ENCODE measurements at places on chromosomes 16 and 17.
A peak's percentile ranks its signal among the peaks of the same experiment; 100 is the strongest.

- no peak for DNase-seq
Measured at GRCh38 chr17:76940295-76940694, 72.1 kb downstream of the MGAT5B start.

DNA sequence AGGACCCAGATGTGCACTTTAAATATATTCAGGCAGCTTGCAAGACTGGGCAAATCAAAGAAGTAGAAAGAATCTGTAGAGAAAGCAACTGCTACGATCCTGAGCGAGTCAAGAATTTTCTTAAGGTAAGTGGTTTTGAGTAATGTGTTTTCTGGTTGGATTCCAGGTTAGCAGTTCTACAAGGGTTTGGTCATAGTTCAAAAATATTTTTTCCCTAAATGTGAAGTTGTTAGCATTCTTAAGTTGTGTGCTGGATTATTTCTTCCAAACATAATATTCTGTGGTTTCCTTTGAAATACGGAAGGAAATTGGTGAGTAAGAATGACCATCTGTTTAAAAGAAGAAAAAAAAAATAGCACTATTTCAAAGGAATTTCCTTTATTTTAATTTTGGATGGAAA, 38.4 kb downstream of the PTRH2 start:
- no peak for DNase-seq

DNA sequence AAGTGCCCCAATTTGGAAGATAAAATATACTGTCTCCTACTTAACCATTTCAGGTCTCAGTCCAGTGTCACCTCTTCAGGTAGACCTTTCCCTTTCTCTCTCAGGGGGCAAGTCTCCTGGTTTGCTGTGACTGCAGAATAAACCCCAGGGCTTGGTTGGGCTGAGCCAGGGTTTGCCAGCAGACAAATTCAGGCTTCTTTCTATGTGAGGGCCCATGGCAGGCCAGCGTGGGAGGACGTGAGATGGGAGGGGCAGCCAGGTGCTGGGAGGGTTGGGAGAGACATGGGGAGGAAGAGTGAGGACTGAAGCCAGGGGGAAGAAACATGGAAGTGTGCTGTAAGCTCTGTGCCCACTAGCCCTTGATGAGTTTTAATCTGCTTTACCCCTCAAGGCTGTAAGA, 163.2 kb downstream of the SPECC1 start:
- no peak for DNase-seq

- no peak for DNase-seq
Measured at GRCh38 chr17:76784926-76785325, 47.0 kb downstream of the MFSD11 start.

DNA sequence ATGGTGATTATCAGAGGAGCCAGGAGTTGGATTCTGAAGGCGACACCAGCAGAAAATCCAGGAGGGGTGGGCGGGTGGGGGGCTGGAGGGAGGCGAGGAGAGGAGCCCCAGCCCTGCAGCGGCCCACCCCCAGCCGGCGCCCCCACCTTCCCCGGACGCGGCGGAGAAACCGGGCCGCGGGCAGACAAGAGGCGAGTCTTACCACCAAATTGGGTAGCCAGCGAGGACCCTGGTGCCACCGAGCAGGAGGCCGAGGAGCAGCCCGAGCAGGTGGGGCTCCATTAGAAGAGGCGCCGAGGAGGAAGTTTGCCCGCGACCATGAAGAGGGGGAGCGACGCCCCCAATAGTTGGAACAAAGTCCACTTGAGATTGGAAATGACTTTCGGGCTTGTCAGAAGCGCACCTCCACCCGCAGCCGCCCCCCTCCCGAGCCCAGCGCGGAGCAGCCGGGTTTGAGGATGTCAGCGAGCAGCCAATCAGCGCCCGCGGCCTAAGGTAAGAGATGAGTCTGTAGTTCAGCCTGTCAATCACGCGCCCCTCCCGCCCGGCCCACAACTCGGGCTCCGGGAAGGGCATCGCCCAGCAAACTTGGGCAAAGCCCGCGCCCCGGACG, at the start of gene WNT3:
Gene WNT3 (minus strand): TSS at position 377 of the 613 bp plus-strand sequence. CDS start 95 bp downstream, at position 282.
- DNase-seq, result no peak

DNA sequence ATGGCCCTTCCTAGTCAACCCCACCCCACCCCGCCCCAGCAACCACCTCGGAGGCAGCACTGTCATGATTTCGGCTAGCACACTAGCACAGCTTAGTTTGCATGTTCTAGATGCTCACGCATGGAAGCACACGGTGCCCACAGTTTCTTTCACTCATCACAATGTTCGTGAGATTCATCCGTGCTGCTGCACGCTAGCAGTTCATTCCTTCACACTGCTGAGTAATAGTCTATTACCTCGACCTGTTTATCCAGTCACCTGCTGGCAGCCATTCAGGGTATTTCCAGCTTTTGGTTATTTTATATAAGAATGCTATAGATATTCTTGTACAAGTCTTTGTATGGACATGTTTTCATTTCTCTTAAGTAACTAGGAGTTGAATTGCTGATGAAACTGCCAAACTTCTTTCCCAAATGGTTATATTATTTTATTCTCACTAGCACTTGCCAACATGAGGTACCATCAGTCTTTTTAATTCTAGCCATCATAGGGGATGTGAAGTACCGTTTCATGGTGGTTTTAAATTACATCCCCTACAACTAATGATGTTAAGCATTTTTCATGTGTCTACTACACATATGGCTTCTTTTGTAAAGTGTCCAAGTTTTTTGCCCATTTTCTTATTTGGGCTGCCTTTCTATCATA, 75.7 kb downstream of the CYTH1 start:
- no peak for DNase-seq

- no peak for DNase-seq
Measured at GRCh38 chr16:81513204-81514040, 68.8 kb downstream of the CMIP start.

DNA sequence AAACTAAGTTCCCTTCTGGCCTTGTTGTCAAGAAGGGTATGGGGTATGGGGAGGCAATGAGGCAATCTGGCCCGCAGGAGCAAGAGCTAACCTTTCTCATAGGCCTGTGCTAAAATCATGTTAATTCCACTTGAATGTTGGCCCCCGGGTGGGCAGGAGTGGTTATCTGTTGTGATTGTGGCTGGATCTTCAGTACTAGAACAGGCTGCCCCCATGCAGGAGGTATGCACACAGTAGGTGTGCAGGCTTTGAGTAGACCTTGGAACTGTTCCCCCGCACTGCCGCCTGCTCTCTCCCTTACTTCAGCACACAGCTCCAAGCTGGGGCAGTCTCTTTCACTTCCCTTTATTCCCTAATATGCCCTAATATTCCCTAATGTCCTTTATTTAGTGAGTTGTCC, 52.4 kb upstream of the TANGO6 start:
- DNase-seq, result no peak

GRCh38 chr16:85017151-85017550, 5.8 kb upstream of the ZDHHC7 start:
- DNase-seq, result no peak

- DNase-seq, result no peak
Measured at GRCh38 chr17:44001461-44001920, 2.9 kb upstream of the NAGS start.

DNA sequence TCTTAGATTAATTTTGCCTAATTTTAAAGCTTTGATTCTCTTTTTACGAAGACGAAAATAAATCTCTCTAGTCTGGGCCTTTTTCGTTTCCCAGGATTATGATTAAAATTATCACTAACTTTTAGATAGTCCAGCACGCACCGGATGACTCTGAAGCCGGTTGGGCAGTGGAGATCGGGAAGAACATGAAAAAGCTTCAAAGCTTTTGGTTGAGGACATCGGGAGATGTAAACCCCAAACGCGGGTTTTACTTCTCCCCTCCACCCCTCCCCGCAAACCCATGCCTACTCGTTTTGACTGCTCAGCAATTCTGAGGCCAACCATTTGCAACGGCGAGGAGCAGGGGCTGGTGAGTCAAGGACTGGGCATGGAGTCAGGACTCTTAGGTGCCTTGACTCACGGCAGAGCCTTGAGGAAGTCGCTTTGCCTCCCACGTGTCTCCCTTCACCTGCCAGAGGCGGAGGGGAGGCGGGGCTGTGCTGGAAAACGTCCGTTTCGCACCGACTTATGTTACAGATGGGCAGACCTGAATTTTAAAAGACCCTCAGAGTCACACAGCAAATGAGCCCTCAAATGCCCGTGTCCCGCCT, 989 bp upstream of the DUSP14 start:
- DNase-seq, result no peak

- no peak for DNase-seq
Measured at GRCh38 chr17:5745111-5745813, 161.0 kb upstream of the NLRP1 start.

DNA sequence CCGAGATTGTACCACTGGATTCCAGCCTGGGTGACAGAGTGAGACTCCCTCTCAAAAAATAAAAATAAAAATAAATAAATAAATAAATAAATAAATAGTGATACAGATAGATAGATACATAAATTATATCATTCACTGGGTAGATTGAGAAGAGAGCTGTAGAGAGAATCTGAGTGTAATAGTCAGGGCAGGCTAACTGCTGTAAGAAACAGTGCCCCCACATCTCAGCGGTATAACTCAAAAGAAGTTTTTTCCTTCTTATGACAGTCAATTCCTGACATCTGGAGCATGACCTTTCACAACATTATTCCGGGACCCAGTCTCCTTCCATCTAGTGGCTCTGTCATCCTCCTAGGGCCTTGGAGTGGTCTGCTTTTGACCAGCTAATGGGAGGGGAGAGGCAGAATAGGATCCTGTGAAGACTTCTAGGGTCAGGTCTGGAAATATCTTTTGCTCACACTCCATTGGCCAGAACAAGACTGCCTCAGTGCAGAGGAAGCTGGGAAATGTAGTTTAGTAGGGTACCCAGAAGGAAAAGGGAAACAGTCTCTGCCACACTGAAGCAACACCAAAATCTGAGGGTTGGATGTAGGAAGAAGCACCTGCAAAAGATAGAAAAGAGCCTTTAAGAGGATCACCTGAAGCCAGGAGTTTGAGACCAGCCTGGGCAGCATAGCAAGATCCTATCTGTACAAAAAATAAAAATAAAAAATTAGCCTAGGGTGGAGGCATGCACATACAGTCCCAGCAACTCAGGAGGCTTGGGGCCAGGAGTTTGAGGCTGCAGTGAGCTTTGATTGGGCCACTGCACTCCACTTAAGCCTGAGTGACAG, 3.0 kb upstream of the QPRT start:
- no peak for DNase-seq

- no peak for DNase-seq
Measured at GRCh38 chr17:8532021-8532420, 96.3 kb downstream of the NDEL1 start.

DNA sequence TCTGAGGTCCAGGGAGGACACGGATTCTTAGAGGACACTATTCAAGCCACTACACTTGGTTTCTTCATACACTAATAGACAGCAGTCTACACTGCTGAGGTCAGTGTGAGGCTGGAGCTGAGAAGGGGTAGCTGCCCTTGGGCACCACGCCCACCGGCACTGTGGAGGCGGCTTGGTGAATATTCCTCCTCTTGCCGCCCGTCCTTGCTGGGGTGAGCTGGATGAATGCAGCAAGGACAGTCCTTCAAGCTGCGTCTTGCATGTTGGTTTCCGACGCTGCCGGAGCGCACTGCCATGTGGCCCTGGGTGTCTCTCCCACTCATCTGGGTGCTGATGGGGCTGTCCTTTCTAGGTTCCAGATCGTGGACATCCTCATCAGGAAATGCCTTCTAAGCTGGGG, 2.6 kb downstream of the ZNF205 start:
- no peak for DNase-seq

DNA sequence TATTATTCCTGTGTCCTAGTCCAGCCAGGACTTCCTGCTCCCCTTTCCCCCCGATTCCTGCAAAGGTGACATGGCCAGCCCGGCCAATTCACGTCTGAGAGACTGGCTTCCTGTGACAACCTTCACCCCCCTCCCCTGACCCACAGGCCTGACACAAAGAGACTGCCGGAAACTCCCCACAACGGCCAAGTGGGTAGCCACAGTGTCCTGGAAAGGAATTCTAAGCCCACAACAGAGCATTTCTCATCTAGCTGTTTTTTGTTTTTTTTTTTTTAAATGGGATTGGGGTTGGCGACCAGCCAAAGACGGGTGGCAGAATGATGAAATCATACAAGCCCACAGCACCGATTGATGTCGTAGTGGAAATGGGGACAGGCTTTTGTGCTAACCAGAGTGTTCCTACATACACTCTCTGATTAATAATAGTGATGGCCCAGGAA, 2.8 kb upstream of the XAF1 start:
- DNase-seq, result no peak

- DNase-seq, result no peak
Measured at GRCh38 chr16:11088074-11088730, 143.8 kb downstream of the CLEC16A start.

DNA sequence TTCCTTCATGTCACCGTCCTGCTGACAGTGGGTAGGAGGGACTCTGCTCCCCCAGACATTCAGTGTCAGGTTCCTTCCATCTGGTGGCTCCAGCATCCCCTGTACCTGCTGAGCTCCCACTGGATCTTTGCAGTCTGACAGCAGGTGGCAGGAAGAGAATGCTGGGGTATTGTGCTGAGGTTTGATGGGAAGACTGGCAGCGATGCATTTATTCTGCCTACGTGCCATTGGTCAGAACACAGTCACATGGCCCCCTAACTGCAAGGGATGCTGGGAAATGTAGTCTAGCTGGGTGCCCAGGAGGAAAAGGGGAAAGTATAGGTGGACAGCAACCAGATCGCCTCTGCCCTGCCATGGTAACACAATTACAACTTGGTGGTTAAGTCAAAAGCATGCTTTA, 44.4 kb downstream of the IRX3 start:
- DNase-seq, result no peak

DNA sequence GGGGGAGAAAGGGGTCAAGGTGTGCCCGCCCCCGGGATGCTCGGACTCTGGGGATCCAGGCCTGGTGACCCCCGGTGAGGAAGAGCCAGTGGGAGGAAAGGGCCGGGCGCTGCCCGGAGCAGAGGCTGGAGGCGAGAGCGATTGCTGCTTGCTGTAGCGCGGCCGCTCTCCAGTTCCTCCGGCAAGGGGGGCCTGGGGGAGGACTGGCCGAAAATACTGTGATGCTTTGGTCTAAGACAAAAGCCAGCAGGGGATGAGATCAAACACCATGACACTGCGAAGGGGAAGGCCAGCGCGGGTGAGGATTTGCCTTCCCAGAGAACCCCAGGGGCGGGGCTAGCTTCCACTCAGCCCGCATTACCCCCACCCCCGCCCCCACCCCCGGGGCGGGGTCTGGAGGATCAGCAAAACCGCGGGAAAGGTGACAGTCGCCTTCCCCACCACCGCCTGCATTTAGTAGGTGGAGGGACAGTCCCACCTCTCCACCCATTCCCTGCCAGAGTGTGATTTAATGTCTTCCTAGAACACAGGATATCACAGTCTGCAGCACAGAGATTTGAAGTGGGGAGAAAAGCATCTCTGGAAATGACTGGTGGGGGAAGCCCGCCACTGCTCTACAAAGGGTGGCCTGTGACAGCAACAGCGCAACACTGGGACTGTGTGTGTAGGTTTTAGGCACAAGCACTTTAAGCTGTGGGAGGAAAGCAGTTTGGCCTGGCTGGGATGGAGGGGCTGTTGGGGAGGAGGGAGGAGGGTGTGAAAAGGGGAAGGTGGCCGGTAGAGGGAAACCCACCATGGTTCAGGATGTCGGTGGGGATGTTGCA, 25.7 kb downstream of the MRC2 start:
- DNase-seq, result peak; percentile 80

Data from NCI-H187 (cell line).